ENCODE measurements at places on chromosomes 12 and 14.

GRCh38 chr12:46160981-46161690, 107.7 kb downstream of the SLC38A1 start:
- DNase-seq, result no peak

DNA sequence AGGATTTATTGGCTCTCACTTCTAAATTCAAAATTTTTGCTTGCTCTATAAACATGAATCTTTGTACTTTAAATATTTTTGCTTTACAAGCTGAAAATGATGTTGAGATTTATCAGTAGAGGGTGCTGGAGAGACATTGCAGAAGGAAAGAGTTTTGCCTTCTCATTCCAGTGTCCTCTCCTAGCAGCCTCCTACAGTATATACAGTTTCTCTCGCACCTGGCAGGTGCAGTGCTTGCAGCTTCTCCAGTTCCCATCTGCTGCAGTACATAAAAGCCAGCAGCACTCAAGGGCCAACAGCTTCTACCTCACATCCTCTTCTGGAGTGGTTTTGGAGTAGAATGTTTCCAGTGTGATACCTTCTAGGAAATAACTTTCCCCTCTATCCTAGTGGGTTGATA, 601.8 kb upstream of the ATXN7L3B start:
- no peak for DNase-seq

DNA sequence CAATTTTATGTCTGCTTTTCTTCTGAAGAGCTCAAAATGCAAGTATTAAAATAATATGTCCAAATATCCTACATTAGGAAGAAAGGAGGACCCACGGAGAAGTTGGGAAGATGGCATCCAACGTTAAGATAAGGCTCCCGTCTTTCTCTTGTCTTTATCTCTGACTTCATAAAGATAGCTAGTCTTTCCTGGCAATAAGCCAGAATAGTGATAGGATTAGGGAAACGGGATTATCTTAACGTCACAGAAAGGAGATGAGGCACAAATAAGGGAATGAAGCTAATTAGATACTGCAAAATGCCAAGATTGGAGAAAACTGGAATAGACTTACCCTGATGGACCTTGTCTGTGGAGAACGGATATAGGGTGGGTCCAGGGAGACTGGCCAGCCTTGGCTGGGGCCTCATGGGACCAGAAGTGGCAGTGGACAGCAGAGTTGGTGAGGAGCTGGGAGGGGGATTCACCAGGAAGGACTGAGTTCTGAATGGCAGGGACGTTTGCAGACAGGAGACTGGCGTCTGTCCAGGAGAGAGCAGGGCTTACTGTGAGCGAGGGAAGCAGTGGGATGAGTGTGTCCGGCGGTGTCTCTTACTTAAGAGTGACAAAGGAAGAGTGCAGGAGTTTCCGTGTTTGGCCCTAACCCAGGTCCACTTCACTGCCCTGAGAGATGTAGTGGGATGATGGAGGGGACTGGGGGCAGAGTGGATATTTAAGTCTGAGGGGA, 119.9 kb downstream of the CACNA1C start:
- no peak for DNase-seq

DNA sequence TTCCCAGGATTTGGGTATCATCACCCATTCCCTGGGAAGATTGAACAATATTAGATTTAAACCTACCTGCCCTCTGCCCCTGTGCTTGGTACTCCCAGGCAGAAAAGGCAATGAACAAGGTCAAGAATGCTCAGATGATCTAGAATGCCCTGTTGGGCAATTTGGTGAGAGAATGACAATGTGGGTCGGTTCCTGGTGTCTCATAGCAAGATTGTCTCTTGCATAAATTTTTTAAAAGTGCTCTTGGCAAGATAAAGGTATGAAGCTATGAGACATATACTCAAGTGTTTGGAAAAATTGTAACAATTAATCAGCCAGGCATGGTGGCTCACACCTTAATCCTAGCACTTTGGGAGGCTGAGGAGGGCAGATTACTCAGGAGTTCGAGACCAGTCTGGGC, 86.0 kb upstream of the OTX2 start:
- DNase-seq, result no peak

- no peak for DNase-seq
Observed at GRCh38 chr14:64614166-64614565, 64.4 kb downstream of the PPP1R36 start.

GRCh38 chr12:29744365-29744764, 39.4 kb downstream of the TMTC1 start:
- no peak for DNase-seq

GRCh38 chr12:71641390-71641789, 22.3 kb downstream of the ZFC3H1 start:
- no peak for DNase-seq

DNA sequence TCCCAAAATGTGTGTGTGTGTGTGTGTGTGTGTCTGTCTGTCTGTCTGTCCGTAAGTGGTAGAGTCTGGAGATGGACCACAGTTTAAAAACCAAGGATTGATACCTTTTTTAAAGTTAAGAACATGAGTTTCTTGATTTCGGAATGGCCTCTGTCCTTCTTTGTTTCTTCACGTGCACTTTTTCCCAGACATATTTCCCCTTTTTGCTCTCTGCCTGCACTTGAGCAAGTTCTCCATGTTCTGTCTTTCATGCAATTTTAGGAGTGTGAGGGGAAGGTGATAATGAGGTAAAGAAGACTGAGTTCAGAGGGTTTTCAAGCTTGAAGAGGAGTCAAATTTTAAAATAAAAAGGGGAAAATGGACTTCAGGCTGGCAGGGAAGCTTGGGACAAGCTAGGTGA, 12.7 kb downstream of the OLR1 start:
- DNase-seq, result no peak

DNA sequence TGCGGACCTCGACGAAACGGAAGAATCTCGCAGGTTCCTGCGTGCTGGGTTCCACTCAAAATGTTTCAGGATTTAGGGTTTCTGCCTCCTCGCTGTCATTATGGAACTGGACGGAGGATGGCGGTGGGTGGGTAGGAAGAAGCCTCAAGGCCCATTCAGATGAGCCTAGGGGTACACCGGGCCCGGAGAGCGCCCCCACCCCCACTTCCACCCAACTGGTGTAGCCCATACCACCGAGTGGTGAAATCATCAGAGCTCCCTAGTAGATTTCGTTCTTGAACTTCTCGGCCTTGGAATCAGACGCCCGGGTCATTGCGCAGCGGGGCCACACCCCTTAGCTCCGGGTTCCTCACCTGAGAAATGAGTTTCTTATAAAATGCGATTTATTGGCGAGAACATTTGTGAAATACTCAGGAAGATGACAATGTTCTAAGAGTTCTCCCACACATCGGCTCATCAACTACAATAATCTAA, 13.3 kb upstream of the TBX3 start:
- no peak for DNase-seq

- DNase-seq, result no peak
Observed at GRCh38 chr12:9070351-9070750, 45.4 kb downstream of the A2M start.

GRCh38 chr14:83071888-83072501, 1538.3 kb upstream of the SEL1L start:
- DNase-seq, result no peak

GRCh38 chr12:120067084-120067869, 49.3 kb downstream of the RAB35 start:
- DNase-seq, result no peak

DNA sequence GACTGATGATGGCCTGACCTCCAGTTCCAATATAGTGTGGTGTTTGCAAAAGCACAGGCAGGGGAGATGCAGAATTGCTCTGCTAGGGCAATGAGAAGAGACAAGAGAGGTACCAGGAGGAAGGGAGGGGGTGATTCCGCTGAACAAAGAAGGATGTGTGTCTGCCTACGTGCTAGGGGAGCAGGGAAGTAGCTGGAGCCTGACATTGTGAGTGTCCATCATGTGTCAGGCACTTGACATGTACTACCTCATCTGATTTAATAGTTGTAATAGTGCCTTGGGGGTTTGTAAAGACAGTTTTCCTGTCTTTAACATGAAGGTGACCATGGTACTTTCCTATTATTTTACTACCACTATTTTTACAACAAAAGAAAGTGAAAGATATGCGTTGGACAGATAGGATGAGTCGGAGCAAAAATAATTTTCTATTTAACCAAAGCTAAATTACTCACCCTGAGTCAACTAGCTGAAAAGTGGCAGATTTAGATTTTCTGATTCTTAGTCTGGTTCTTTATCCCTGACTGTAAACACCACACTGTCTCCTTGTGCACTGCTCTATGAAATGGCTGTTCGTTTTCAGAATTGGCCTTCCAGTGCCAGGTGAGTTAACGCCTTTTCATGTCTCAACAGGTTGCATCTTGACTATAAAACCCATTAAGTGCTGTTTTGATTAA, 33.7 kb upstream of the TEAD4 start:
- no peak for DNase-seq

DNA sequence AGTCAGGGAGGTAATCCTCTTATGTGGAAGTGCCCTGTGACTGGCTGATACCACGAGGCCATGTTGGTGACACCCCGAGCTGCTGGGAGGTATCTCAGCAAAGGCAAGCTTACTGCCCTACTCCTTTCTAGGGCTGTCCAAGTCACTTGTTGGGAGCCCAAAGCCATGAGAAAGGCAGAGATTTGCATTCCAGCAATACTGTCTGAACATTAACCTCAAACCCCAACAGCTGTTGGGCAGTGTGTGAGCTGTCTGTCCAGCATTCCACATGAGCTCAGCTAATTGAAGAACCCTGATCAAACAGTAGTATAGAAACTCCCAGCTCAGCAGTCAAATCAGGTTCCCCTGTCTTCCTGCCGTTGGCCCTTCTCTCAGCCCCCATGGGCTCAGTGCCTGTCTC, 9.2 kb downstream of the ABHD4 start:
- DNase-seq, result no peak

GRCh38 chr12:52598966-52599365, 2.3 kb downstream of the KRT72 start:
- no peak for DNase-seq

GRCh38 chr14:59249029-59249428, 60.6 kb downstream of the DAAM1 start:
- no peak for DNase-seq

Data from dermis microvascular lymphatic vessel endothelial cell (primary cell).